ENCODE measurements at places on chromosomes 6 and 20. TPM values are rescaled to one million over a fixed set of nuclear protein-coding genes. Genes with fewer than 3 reads are reported as not detected.

Gene GRM1
- not detected for total RNA-seq

Gene VSX1
- total RNA-seq, result not detected

Gene MYB
- total RNA-seq, result 57.3 TPM

Gene LZTS3
- 0.54 TPM for total RNA-seq

Gene KCNK16
- not detected for total RNA-seq

Gene LTB
- 270 TPM for total RNA-seq

Gene MYCT1
- total RNA-seq, result not detected

GRCh38 chr6:45327956-45328522, at the start of gene RUNX2:
Gene RUNX2 (plus strand): TSS chr6:45328330. CDS start chr6:45328727, 397 bp downstream.
- peaks cover 42% of the 10 kb centered on the region for H3K4me1 ChIP-seq
- no peak for DNase-seq
- H3K4me3 ChIP-seq, result peak within 1 kb of the TSS; percentile 31
- no peak within 1 kb of the TSS for H3K27ac ChIP-seq

GRCh38 chr6:151018911-151019782, 153.6 kb downstream of the MTHFD1L start:
- no peaks in the 10 kb centered on the region for H3K27me3 ChIP-seq
- no peak overlapping the region for H3K4me3 ChIP-seq
- no peak overlapping the region for H3K27ac ChIP-seq
- no peak for DNase-seq
- peaks cover 14% of the 10 kb centered on the region for H3K36me3 ChIP-seq

- H3K4me3 ChIP-seq, result no peak overlapping the region
- no peaks in the 10 kb centered on the region for H3K36me3 ChIP-seq
- H3K4me1 ChIP-seq, result no peaks in the 10 kb centered on the region
- DNase-seq, result no peak
- H3K27ac ChIP-seq, result no peak overlapping the region
Measured at GRCh38 chr6:148035806-148036390, 306.7 kb upstream of the SASH1 start.

DNA sequence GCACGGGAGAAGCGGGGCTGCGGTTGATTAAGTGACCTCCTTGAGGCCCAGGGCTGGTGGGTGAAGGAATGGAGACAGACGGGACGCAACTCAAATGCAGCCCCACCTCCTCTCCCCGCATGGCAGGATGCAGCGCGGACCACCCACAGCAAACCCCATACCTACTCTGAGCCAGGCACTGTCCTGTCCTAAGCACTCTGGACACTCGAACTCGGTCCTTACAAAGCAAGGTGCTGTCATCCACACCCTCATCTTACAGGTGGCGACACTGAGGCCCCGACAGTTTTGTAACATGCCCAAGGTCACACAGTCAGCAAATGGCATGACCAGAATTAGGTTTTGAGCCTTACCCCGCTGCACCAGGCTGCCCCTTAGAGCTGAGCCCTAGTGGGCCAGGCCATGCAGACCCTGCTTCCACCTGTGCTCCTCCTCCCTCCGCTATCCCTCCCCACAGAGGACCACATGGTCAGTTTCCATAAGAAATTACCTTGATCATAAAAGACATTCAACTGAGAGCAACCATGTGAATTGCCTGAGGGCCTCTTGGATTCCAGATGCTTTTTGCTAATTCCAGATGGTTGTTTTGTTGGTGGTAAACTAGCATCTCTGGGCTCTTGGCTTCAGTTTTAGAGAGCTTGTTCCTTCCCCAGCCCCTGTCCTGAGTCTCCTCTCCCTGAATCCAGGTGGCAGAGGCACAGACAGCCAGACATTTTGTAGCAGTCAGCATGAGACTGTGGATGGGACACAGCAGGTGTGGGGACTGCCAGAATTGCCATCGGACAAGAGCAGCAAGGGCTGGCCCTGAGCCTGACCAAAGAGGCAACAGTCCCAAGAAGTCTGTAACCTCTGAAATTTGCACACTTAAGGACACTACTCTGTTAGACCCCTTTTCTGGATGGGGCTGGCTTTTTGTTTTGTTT, 171.9 kb upstream of the PMEPA1 start:
- DNase-seq, result no peak
- H3K36me3 ChIP-seq, result no peaks in the 10 kb centered on the region
- no peak overlapping the region for H3K27ac ChIP-seq
- H3K4me3 ChIP-seq, result no peak overlapping the region
- no peaks in the 10 kb centered on the region for H3K4me1 ChIP-seq

DNA sequence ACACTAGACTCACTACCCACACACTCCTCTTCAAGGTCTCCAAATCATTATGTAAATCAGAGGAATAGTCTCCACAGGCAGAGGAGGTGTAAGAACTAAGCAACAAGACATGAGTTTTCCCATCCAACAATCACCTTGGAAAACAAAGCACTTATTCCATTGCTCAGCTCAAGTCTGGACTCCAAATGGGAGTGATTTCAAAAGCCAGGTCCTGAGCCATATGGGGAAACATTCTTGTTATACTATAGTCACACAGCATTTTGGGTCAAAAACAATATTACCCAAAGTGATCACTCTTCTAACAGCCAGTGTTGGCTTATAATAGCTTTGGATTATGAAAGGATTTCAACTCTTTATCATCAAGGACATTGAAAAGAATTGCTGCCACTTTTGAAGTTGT, 3.6 kb upstream of the PRPH2 start:
- H3K36me3 ChIP-seq, result peaks cover 2% of the 10 kb centered on the region
- no peak for DNase-seq
- peaks cover 19% of the 10 kb centered on the region for H3K4me1 ChIP-seq
- peaks cover 9% of the 10 kb centered on the region for H3K27me3 ChIP-seq

DNA sequence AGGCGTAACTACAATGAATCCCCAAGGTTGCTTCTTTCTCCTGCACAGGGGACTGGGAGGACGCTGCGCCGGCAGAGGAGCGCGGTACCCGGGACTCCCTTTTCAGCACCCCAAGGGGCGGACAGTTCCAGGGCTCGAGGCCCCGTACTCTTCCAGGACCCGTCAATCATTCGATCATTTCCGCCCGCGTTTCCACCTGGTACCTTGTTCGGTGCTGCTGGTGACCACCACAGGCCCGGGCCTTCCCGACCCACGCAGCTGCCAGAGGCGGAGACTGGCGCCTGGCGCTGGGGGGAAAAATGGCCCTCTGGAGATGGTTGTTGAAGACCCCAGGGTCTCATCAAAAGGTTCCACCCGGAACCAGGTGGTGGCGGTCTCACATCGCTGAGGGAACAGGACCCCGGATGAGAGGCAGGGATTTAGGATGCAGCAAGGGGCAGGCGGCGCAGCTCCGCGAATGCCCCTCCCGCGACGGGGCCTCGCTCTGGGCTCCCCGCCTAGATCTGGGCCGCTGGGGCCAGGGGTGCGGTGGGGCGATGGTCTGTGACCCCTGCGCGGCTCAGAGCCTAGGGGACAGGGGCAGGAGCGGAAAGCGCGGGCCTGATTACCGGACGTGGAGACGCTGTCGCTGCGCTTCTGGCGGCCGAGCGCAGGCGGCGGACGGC, 744 bp downstream of the VSX1 start:
- H3K4me3 ChIP-seq, result no peak overlapping the region
- no peak for DNase-seq
- peaks cover 9% of the 10 kb centered on the region for H3K4me1 ChIP-seq
- peaks cover 1% of the 10 kb centered on the region for H3K36me3 ChIP-seq

GRCh38 chr6:65461121-65461520, 245.9 kb downstream of the EYS start:
- no peak overlapping the region for H3K4me3 ChIP-seq
- H3K27me3 ChIP-seq, result no peaks in the 10 kb centered on the region
- DNase-seq, result no peak
- H3K27ac ChIP-seq, result no peak overlapping the region
- no peaks in the 10 kb centered on the region for H3K4me1 ChIP-seq
- H3K36me3 ChIP-seq, result no peaks in the 10 kb centered on the region

GRCh38 chr6:94389218-94389617, 969.9 kb upstream of the EPHA7 start:
- H3K4me1 ChIP-seq, result no peaks in the 10 kb centered on the region
- no peaks in the 10 kb centered on the region for H3K27me3 ChIP-seq
- no peak for DNase-seq

- no peaks in the 10 kb centered on the region for H3K4me1 ChIP-seq
- no peak for DNase-seq
- no peaks in the 10 kb centered on the region for H3K36me3 ChIP-seq
- H3K27me3 ChIP-seq, result no peaks in the 10 kb centered on the region
- H3K4me3 ChIP-seq, result no peak overlapping the region
Measured at GRCh38 chr6:132007474-132008190, 56.5 kb upstream of the CCN2 start.

- H3K27me3 ChIP-seq, result no peaks in the 10 kb centered on the region
- H3K4me3 ChIP-seq, result no peak overlapping the region
- DNase-seq, result no peak
- H3K4me1 ChIP-seq, result no peaks in the 10 kb centered on the region
- no peaks in the 10 kb centered on the region for H3K36me3 ChIP-seq
Measured at GRCh38 chr20:55375920-55376319, 629.4 kb downstream of the CBLN4 start.

- H3K4me3 ChIP-seq, result no peak overlapping the region
- no peaks in the 10 kb centered on the region for H3K36me3 ChIP-seq
- H3K27ac ChIP-seq, result no peak overlapping the region
- H3K4me1 ChIP-seq, result no peaks in the 10 kb centered on the region
Measured at GRCh38 chr6:27303613-27304272, 8.3 kb downstream of the POM121L2 start.

DNA sequence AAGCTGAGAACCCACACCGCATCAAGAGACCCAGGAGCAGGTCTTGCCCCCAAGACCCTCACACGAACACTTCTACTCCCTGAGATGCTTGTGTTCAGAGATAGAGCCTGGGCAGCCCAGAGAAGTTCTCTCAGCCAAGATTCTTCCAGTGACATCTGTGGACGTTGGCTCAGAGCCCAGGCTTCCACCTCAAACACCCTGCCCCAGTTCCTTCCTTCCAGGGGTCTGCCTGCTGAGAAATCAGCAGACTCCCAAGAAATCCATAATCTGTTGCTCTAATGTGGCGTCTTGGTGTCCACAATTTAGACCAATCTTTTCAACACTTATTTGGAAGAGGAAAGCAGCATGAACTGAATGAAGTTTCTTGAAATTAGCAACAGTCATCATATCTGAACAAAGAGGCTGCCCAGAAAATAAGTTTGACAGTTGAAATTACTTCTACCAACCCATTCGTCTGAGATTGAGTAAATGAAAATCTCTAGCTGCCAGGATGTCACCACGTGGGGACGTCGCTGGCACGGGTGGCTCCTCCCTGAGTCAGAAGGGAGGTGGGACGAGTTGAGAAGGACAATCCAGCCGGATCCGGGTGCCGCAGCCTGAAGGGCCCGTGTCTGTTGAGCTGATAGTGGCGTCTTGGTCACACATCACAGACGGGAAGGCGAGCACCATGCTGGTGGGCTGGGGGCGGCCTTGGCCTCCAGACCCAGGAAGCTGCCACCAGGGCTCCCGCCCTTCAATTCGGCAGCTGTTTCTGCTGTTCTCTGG, 400.9 kb downstream of the TAF4 start:
- no peaks in the 10 kb centered on the region for H3K36me3 ChIP-seq
- no peak overlapping the region for H3K4me3 ChIP-seq
- DNase-seq, result no peak
- H3K4me1 ChIP-seq, result no peaks in the 10 kb centered on the region
- H3K27ac ChIP-seq, result no peak overlapping the region

DNA sequence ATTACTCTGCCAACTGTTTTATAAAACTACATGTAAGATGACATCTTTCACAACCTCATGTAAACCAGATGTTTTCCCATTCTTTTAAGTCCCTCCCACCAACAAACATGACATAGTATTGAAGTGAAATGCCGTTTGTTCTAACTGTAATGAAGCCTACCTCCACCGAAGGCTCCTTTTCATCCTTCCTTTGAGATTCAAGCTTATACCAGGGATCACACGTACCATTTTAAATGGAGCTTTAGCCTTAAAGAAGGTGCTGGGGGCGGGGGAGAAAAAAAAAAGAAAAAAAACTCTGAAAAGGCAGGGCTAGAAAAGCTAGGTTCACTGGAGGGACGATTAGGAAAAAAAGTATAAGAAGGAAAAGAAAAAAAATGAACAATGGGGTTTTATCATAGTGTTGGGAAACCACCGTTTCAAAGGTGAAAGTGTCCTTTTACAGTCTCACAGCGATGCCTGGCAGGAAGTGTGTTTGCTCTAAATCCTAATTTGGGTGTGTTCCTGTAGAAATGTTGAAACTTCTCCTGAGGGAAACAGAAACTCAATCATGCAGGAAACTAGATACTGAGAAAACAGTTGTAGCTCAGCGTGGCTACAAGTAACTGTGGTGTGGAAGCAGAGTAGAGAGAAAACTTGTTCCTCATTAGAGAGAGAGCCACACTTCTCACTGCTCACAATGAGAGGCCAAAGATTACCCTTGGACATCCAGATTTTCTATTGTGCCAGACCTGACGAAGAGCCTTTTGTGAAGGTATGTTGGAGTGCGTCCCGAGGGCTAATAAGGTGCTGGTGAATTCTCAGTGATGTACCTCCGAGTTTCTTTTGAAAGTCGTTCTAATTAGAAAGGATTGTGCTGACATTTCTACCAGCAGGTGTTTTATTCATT, 37.6 kb upstream of the HINT3 start:
- DNase-seq, result peak; percentile 66
- H3K36me3 ChIP-seq, result peaks cover 66% of the 10 kb centered on the region
- H3K27ac ChIP-seq, result peak overlapping the region; percentile 94

GRCh38 chr6:169813969-169814368, 62.5 kb downstream of the ERMARD start:
- no peak overlapping the region for H3K4me3 ChIP-seq
- no peaks in the 10 kb centered on the region for H3K4me1 ChIP-seq
- peaks cover 24% of the 10 kb centered on the region for H3K27me3 ChIP-seq
- DNase-seq, result no peak
- H3K27ac ChIP-seq, result no peak overlapping the region

GRCh38 chr20:396619-397431, 11.3 kb upstream of the RBCK1 start:
- H3K4me1 ChIP-seq, result peaks cover 21% of the 10 kb centered on the region
- H3K4me3 ChIP-seq, result no peak overlapping the region
- H3K27me3 ChIP-seq, result no peaks in the 10 kb centered on the region
- H3K36me3 ChIP-seq, result peaks cover 23% of the 10 kb centered on the region
- DNase-seq, result no peak
- no peak overlapping the region for H3K27ac ChIP-seq

- H3K27ac ChIP-seq, result no peak overlapping the region
- H3K27me3 ChIP-seq, result no peaks in the 10 kb centered on the region
- no peak for DNase-seq
- no peak overlapping the region for H3K4me3 ChIP-seq
- H3K36me3 ChIP-seq, result no peaks in the 10 kb centered on the region
Measured at GRCh38 chr20:10864076-10864672, 190.4 kb upstream of the JAG1 start.

DNA sequence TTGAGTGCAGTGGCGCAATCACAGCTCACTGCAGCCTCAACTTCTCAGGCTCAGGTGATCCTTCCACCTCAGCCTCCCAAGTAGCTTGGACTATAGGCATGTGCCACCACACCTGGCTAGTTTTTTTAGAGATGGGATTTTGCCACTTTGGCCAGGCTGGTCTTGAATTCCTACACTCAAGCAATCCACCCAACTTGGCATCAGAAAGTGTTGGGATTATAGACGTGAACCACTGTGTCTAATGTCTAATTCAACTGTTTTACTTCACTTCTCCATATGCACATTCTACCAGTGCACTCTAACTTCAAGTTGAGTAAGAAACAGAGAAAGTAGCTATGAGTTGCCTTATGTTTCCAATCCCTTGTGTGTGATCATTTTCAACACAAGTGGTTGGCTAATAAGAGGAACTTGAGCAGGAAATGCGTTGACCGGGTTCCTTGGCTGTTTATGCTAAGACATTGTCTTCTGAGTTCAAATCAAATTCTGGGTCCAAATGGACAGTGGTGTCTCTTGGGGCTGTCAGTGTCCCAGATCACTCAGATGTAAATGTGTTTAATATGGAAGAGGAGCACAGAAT, 23.9 kb downstream of the ZNF337 start:
- H3K27ac ChIP-seq, result no peak overlapping the region
- no peak overlapping the region for H3K4me3 ChIP-seq
- H3K4me1 ChIP-seq, result peaks cover 11% of the 10 kb centered on the region
- H3K27me3 ChIP-seq, result no peaks in the 10 kb centered on the region
- peaks cover 35% of the 10 kb centered on the region for H3K36me3 ChIP-seq

Data from activated T-helper 1 cell treated with anti-CD3 and anti-CD28 coated beads, Interleukin-12 subunit alpha, Interleukin-12 subunit beta, Interleukin-2, Interleukin-4 antibody, amounts not matched to agents 30 ng/mL and 10 ng/mL and 1 ng/mL, durations not matched to agents 14 hours and 24 hours and 36 hours (primary cell).